Activated naive CD4-positive, alpha-beta T cell treated with anti-CD3 and anti-CD28 coated beads for 36 hours (primary cell): ENCODE measurements at places on chromosomes 5 and 9.

DNA sequence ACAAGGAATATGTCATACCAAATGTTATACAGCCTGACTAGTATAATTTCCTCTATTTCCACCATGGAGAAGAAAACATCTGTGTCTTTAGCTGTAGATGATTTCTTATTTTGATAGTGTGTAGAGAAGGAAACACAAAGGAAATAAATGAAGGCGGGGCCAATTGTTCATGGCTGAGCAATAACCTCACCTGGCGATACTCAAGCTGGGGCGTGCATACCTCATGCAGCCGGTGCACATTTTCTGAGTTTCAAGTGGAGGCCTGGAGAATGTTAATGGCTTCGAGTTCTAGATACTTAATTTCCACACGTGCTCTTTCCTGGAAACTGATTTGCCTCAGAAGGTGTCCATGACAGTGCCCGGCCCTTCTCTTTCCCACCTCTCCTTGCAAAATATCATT is 127.4 kb upstream of the TAF11L2 start:
- no peaks in the 10 kb centered on the region for H3K4me1 ChIP-seq
- H3K27ac ChIP-seq: no peak overlapping the region
- no peaks in the 10 kb centered on the region for H3K36me3 ChIP-seq
- H3K4me3 ChIP-seq: no peak overlapping the region

DNA sequence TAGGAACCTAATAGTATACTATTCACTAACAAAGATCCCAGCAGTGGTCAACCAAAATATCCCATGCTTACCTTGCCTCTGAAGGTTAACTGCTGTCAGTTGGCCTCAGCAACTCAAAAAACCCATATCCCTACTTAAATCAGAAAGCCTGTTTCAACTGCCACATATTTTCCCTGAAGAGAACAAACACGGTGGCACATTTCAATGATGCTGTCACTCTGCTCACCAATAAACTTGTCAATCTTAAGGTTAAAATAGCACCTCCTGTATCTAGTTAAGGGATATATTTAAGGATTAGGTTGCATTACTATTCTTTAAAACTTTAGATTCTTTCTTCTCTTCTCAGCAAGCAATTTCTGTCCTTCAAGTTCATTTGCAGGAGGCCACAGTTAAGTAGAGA is 986.9 kb downstream of the CDH18 start:
- no peaks in the 10 kb centered on the region for H3K4me1 ChIP-seq
- no peak overlapping the region for H3K4me3 ChIP-seq
- no peaks in the 10 kb centered on the region for H3K36me3 ChIP-seq
- H3K27me3 ChIP-seq: no peaks in the 10 kb centered on the region
- H3K27ac ChIP-seq: no peak overlapping the region

- H3K4me1 ChIP-seq: peaks cover 11% of the 10 kb centered on the region
- H3K4me3 ChIP-seq: no peak overlapping the region
- H3K27ac ChIP-seq: no peak overlapping the region
- no peaks in the 10 kb centered on the region for H3K36me3 ChIP-seq
- H3K27me3 ChIP-seq: no peaks in the 10 kb centered on the region
- no peak for DNase-seq
These were observed 49.6 kb downstream of the ANKRD55 start for GRCh38 chr5:56183506-56183905.

DNA sequence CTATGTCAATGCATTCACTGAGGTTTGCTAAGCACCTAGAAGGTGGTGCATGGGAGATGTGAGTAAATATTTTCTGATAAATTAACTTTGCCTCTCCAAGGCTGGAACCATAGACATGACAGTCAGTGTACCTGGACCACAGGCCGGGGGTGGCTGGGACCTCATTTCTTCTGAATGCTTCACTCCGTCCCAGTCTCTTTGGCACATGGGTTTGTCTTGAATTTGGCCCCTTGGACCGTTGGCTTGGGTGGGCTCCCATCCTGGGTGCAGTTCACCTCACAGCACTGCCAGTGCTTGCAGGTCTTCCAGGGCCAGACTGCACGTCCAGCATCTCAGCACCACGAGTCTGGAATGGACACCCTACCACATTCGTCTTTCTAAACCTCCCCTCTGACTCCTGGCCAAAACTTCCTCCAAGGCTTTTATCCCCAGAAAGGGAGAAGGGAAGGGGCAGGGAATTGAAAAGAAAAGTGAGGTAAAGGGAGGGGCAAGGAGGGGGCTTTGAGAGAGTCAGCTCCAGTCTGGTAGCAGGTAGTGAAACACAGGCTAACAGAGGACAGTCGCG is 267.8 kb downstream of the MED10 start:
- H3K36me3 ChIP-seq: no peaks in the 10 kb centered on the region
- H3K27ac ChIP-seq: no peak overlapping the region
- no peaks in the 10 kb centered on the region for H3K27me3 ChIP-seq
- H3K4me1 ChIP-seq: no peaks in the 10 kb centered on the region
- DNase-seq: no peak
- no peak overlapping the region for H3K4me3 ChIP-seq

DNA sequence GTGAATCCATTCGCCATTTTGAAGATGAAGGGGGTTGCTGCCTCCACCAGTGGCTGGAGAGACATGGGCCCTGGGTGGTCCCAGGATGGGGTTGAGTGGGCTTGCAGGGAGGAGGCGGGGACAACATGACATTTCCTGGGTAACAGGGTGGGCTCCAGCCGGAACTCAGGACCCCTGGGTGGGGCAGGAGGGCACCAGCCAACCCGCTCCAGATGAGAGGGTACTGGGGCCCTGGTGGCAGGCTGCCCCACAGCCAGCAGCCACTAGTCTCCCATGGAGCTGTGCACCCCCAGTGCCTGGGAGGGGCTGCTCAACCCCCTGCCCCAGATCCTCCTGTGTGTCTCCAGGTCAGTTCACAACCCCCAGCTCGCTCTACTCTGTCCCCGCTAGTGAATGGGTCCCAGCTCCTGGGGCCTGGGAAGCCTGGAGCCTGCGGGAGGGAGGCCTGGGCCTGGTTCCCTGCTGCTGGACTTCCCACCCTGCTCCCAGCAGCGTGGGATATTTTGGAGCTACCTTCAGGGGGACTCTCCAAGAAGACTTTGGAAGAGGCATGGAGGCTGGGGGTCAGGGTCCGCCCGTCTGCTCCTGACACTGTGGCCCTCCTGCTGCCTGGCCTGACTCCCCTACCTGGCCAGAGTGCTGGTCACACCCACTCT is 55.9 kb downstream of the AHRR start:
- H3K27me3 ChIP-seq: peaks cover 7% of the 10 kb centered on the region
- no peak for DNase-seq
- H3K4me1 ChIP-seq: peaks cover 47% of the 10 kb centered on the region
- no peak overlapping the region for H3K4me3 ChIP-seq
- H3K27ac ChIP-seq: no peak overlapping the region

GRCh38 chr5:135240283-135240633 is 158.8 kb downstream of the MACROH2A1 start:
- H3K36me3 ChIP-seq: no peaks in the 10 kb centered on the region
- no peaks in the 10 kb centered on the region for H3K4me1 ChIP-seq
- no peak overlapping the region for H3K4me3 ChIP-seq
- no peak for DNase-seq
- no peaks in the 10 kb centered on the region for H3K27me3 ChIP-seq

DNA sequence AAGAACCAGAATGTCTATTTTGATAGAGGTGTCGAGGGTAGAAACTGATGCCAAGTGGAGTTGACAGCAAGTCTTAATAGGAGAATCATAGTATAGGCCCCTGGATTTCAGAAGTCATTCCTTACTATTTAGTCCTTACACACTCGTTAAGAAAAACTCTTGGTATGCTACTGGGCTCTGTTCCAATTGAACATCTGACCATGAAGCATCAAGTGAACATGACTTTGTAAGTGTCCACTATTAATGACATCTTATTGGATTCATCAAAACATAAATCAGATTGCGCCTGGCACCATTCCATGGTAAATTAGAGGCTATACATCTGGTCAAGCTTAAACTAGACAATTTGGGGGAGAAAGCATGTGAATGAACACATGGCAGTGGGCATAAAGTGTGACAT is 1056.5 kb upstream of the EDIL3 start:
- H3K27ac ChIP-seq: no peak overlapping the region
- no peak for DNase-seq
- H3K27me3 ChIP-seq: no peaks in the 10 kb centered on the region
- H3K4me1 ChIP-seq: no peaks in the 10 kb centered on the region
- H3K4me3 ChIP-seq: no peak overlapping the region

- DNase-seq: peak; percentile 82
- no peak overlapping the region for H3K4me3 ChIP-seq
- H3K27me3 ChIP-seq: no peaks in the 10 kb centered on the region
- H3K4me1 ChIP-seq: peaks cover 10% of the 10 kb centered on the region
These were observed 7.7 kb downstream of the IL17B start for GRCh38 chr5:149371296-149371962.

DNA sequence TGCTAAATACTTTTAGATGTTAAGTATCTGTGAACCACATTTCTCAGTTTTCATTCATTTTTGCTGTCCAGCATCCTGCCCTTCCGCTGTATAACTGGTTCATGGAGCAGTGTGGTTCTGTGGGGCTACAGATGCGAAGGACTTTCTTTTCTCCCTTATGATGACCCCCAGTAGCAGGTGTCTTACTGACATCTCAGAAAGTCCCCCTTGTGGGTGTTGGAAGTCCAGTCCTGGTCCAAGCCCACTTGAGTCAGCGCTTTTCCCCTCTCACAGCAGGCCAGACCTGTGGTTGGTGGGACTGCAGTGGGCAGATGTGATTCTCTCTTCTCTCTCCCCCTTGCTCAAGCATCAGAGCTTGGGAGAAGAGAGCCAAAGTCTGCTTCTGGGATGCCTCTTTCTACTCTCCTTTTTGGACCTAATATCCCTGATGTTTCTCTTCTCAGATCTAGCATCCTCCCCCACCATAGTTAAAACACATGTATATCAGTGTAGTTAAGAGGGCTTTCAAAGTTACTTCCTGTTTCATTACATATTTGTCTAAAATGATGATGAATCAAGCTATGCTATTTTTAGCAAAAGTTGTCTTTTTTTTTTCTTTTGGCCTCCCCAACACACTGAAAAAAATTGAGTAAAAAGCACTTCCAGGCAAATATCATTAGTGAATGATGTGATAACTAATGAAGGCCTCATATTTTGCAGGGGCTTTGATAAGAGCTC is 119.5 kb upstream of the ZNF618 start:
- H3K27ac ChIP-seq: no peak overlapping the region
- no peak overlapping the region for H3K4me3 ChIP-seq
- no peaks in the 10 kb centered on the region for H3K36me3 ChIP-seq
- no peaks in the 10 kb centered on the region for H3K4me1 ChIP-seq
